ENCODE measurements at places on chromosomes 7 and 10. TPM values are rescaled to one million over a fixed set of nuclear protein-coding genes. Genes with fewer than 3 reads are reported as not detected.

- DNase-seq, result no peak
- peaks cover 55% of the 10 kb centered on the region for H3K4me1 ChIP-seq
- peaks cover 3% of the 10 kb centered on the region for H3K27me3 ChIP-seq
- H3K36me3 ChIP-seq, result peaks cover 3% of the 10 kb centered on the region
Observed at GRCh38 chr10:60728056-60728455, 50.2 kb upstream of the CDK1 start.

DNA sequence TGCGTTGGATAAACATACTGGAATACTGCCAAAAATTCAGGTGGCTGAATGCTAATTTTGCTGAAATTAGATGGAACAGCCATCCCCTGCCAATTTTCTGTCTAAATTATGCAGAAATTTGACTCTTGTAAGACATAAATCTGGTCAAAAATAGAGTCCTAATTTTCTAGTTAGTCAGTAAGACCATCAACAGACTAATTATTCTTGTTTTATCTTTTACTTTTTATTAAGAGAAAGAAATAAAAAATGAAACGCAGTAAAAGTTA is 110.3 kb upstream of the GATA3 start:
- no peaks in the 10 kb centered on the region for H3K36me3 ChIP-seq
- DNase-seq, result no peak
- H3K27me3 ChIP-seq, result no peaks in the 10 kb centered on the region
- H3K27ac ChIP-seq, result no peak overlapping the region

RBM20 gene
- total RNA-seq, result not detected

GRCh38 chr10:71868192-71868697 is 17.2 kb upstream of the PSAP start:
- H3K27ac ChIP-seq, result no peak overlapping the region
- no peaks in the 10 kb centered on the region for H3K36me3 ChIP-seq
- no peaks in the 10 kb centered on the region for H3K27me3 ChIP-seq
- H3K4me3 ChIP-seq, result no peak overlapping the region
- H3K4me1 ChIP-seq, result peaks cover 4% of the 10 kb centered on the region

DNA sequence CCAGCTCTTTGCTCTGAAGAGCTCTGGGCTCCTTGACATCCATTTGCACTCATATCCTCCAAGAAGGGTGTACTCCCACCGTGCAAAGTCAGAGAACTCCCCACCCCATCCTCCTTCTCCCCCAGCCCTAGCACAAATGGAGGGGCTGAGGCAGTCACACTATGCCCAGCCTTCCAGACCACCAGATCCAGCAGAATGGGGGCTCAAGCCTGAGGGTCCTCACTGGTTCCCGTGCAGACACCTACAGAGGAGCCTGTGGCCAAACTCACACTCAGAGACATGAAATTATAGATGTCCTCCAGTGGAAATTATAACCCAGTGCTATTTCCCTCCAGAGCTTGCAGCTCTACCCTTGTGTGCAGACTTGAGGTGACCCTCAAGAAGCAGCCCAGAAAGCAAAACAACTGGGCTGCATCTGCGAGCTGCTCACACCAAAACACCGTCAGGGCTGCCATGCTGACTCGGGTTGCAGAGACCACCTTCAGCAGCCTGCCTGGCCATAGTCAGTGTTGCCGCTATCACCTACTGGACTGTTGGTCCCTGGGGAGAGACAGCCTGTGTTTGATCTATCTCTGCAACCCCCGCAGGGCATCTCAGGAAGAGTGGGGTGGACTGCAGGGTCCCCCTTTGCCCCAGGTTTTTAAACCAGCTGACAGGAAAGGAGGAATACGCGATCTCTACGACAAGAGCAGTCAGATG is 7.4 kb downstream of the ZNF488 start:
- no peak overlapping the region for H3K27ac ChIP-seq
- H3K27me3 ChIP-seq, result peaks cover 33% of the 10 kb centered on the region
- no peak overlapping the region for H3K4me3 ChIP-seq
- DNase-seq, result no peak
- peaks cover 21% of the 10 kb centered on the region for H3K4me1 ChIP-seq

FLNC gene
- not detected for total RNA-seq

TWNK gene
- 25.9 TPM for total RNA-seq

RBP3 gene
- total RNA-seq, result not detected

DNA sequence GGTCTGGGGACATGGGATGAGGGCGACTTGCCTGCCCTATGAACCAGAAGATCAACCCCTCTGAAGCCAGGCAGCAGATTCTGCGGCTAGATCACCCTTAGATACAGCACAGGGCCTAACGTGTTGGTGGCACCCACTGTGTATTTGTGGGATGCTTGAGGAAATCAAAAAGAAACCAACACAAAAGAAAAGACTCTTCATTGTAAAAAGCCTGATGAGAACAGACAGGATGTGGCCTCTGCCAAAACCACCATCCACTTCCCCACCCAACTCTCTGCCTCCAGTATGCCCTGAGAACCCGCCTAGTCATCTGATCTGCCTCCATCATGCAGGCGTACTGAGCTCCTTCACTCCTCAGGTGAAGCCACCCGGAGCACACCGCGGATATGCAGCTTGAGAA is 97.2 kb upstream of the INSYN2A start:
- H3K4me3 ChIP-seq, result peak overlapping the region; percentile 14
- peaks cover 31% of the 10 kb centered on the region for H3K27me3 ChIP-seq
- H3K36me3 ChIP-seq, result no peaks in the 10 kb centered on the region
- peaks cover 37% of the 10 kb centered on the region for H3K4me1 ChIP-seq
- DNase-seq, result peak; percentile 73
- H3K27ac ChIP-seq, result peak overlapping the region; percentile 43

DNA sequence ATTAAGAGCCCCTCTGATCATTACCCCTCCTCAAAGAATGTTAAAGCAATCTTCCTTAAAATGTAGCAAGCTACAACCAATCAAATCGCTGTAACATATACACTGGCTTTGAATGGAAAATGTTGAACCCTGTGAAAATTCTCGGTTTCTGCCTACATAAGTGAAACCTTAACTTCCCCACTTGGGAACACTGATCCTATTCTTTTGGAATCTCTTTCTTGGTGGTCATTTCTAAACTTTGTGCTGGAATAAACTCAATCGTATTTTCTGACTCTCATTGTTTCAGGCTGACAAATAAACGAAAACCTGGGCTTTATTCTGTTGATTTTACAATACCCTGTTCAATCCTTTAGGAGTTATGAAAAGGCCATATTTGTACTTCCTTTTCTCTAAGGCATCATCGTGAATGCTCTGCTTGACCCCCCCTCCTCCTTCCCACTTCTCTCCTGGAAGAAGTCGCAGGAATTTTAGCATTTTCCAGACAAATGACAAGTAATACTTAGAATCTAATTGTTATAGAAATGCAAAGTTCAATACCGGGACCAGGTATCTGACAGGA is 155.1 kb upstream of the FAM13C start:
- H3K27me3 ChIP-seq, result no peaks in the 10 kb centered on the region
- H3K36me3 ChIP-seq, result no peaks in the 10 kb centered on the region
- H3K27ac ChIP-seq, result no peak overlapping the region
- DNase-seq, result no peak
- no peak overlapping the region for H3K4me3 ChIP-seq

- peaks cover 43% of the 10 kb centered on the region for H3K4me1 ChIP-seq
- peaks cover 84% of the 10 kb centered on the region for H3K36me3 ChIP-seq
- H3K27ac ChIP-seq, result no peak overlapping the region
- no peak for DNase-seq
- H3K4me3 ChIP-seq, result no peak overlapping the region
- H3K27me3 ChIP-seq, result no peaks in the 10 kb centered on the region
Observed at GRCh38 chr10:850093-850492, 81.4 kb downstream of the LARP4B start.

GBX1 gene
- not detected for total RNA-seq

OPTN gene
- 53.2 TPM for total RNA-seq

GRCh38 chr7:35761871-35762677 is 38.8 kb upstream of the SEPTIN7 start:
- no peaks in the 10 kb centered on the region for H3K36me3 ChIP-seq
- H3K4me1 ChIP-seq, result peaks cover 4% of the 10 kb centered on the region
- peaks cover 17% of the 10 kb centered on the region for H3K27me3 ChIP-seq

DNA sequence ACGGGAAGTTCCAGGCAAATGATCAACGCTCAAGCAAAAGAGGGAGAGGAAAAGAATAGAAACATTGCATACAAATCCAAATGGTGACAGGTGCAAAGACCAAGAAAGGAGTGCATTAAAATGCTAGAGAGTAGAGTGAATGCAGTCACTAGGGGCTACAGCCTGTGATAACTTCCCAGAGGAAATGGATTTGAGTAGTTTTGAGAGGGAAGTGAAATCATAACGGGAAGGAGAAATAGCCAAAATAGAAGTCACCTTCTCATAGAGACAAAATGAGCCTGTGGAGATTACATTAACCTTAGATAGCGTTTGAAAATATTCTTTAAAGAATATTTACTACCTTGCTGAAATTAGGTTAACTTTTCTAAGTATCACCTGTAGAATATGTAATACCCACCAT is 26.5 kb downstream of the NUP42 start:
- H3K4me1 ChIP-seq, result peaks cover 4% of the 10 kb centered on the region
- peaks cover 35% of the 10 kb centered on the region for H3K36me3 ChIP-seq
- no peak overlapping the region for H3K4me3 ChIP-seq
- peaks cover 28% of the 10 kb centered on the region for H3K27me3 ChIP-seq
- no peak overlapping the region for H3K27ac ChIP-seq

GRCh38 chr10:66852811-66853210 is 73.0 kb upstream of the LRRTM3 start:
- H3K27ac ChIP-seq, result no peak overlapping the region
- H3K4me1 ChIP-seq, result no peaks in the 10 kb centered on the region
- no peaks in the 10 kb centered on the region for H3K36me3 ChIP-seq

DNA sequence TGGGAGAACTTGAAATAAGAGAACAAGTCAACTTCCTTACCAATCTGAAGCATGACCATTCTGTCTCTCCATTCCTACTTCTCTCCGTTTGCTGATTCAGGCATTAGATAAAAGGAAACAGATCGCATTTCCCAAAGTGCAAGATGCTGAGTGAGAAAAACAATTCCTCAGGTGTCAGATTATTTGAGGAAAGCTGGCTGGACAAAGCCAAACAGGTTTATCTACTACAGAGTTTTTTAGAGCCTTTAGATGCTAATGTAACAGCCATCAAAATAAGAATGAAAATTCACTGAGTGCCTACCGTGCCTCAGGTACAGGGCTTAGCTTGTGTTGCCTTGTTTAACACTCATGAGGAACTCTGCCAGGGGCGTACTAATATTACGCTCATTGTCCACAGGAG is 135.9 kb upstream of the MBL2 start:
- no peak for DNase-seq
- no peaks in the 10 kb centered on the region for H3K4me1 ChIP-seq
- H3K27ac ChIP-seq, result no peak overlapping the region
- no peaks in the 10 kb centered on the region for H3K27me3 ChIP-seq

DNA sequence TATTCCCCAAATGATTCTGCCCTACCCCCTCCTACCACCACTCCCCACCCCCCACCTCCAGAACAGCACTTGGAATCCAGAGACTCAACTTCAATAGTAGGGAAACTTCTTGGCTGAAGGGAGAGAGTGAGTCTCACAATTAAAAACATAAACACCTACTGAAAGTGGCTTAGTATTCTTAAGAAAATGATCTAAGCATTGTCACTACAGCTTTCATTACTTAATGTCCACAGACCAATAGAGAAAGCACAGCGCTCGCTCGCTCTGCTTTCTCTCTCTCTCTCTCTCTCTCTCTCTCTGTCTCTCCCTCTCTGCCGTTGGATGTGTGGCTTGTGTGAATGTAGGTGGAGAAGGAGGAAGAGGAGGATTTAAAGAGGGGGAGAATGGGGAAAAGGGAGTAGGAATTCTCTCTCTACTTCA is 1.5 kb upstream of the SEMA3A start:
- H3K4me1 ChIP-seq, result peaks cover 29% of the 10 kb centered on the region
- no peak overlapping the region for H3K4me3 ChIP-seq
- H3K27me3 ChIP-seq, result peaks cover 22% of the 10 kb centered on the region
- no peak overlapping the region for H3K27ac ChIP-seq
- H3K36me3 ChIP-seq, result no peaks in the 10 kb centered on the region

GRCh38 chr10:72009425-72010081 is 45.4 kb downstream of the CHST3 start:
- DNase-seq, result no peak
- no peak overlapping the region for H3K27ac ChIP-seq
- H3K4me3 ChIP-seq, result no peak overlapping the region
- no peaks in the 10 kb centered on the region for H3K36me3 ChIP-seq
- no peaks in the 10 kb centered on the region for H3K4me1 ChIP-seq

- H3K4me3 ChIP-seq, result no peak overlapping the region
- peaks cover 8% of the 10 kb centered on the region for H3K4me1 ChIP-seq
- DNase-seq, result no peak
- no peak overlapping the region for H3K27ac ChIP-seq
Observed at GRCh38 chr7:1141651-1142050, 18.3 kb downstream of the ZFAND2A start.

GRCh38 chr7:50331564-50332208 is 27.2 kb downstream of the IKZF1 start:
- H3K27ac ChIP-seq, result peak overlapping the region; percentile 83
- H3K4me1 ChIP-seq, result peaks cover 59% of the 10 kb centered on the region

DNA sequence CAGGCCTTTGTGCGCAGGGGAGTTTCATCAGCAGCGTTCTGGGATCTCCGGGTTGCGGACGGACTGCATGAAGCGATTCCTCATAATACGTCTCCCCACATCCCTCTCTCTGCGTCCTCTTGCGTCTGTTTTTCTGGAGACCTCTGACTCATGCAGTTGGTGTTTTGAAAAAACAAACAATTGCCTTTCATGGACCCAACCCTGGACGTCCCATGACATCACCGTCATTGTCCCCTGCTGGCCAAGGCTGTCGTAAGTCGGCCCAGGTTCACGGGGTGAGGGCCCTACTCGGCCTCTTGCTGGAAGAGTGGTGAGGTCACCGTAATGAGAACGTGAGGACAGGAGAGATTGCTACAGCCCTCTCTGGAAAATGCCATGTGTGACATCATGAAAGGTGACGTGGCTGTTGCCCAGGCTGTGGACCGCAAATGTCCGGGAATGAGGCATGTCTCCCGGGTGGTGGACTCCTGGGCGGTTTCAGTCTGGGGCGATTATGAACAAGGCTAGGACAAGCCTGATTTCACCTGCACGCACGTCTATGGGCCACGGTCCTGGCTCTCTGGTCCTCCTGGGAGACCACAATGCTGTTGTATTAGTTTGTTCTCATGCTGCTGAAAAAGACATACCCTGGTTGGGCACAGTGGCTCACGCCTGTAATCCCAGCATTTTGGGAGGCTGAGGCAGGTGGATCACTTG is 9.8 kb upstream of the MAFK start:
- no peaks in the 10 kb centered on the region for H3K36me3 ChIP-seq
- no peak overlapping the region for H3K27ac ChIP-seq
- peaks cover 7% of the 10 kb centered on the region for H3K4me1 ChIP-seq
- peaks cover 4% of the 10 kb centered on the region for H3K27me3 ChIP-seq

NUPR2 gene
- total RNA-seq, result not detected

ZFAND2A gene
- 20.5 TPM for total RNA-seq

PNLIPRP1 gene
- total RNA-seq, result not detected

- no peaks in the 10 kb centered on the region for H3K36me3 ChIP-seq
- DNase-seq, result no peak
- no peaks in the 10 kb centered on the region for H3K4me1 ChIP-seq
- no peak overlapping the region for H3K4me3 ChIP-seq
- no peaks in the 10 kb centered on the region for H3K27me3 ChIP-seq
- no peak overlapping the region for H3K27ac ChIP-seq
Observed at GRCh38 chr10:29210266-29210868, 78.5 kb upstream of the LYZL1 start.

AASS gene
- 2.2 TPM for total RNA-seq

DNA sequence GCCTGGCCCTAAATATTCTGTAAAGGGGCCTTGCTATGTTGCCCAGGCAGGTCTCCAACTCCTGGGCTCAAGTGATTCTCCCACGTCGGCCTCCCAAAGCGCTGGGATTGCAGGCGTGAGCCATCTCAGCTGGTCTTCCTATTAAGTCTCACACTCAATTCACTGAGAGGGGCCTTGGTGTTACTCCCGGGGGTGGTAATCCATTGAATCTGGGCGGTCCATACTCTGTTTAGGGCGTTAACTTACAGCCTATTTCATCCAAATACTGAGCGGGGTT is 665 bp upstream of the SRRT start:
- H3K4me1 ChIP-seq, result peaks cover 27% of the 10 kb centered on the region
- H3K27me3 ChIP-seq, result no peaks in the 10 kb centered on the region
- peak overlapping the region; percentile 94 for H3K27ac ChIP-seq
- peak overlapping the region; percentile 96 for H3K4me3 ChIP-seq
- no peak for DNase-seq
- peaks cover 72% of the 10 kb centered on the region for H3K36me3 ChIP-seq

Data from activated T-helper 2 cell treated with anti-CD3 and anti-CD28 coated beads, Interferon-gamma antibody, Interleukin-2, Interleukin-4, amounts not matched to agents 10 μg/mL and 5 μg/mL and 100 μg/mL, durations not matched to agents 14 hours and 24 hours and 36 hours (primary cell).